Globus pallidus (tissue), 1 donor: ENCODE measurements at places on chromosomes 2 and 18.

DNA sequence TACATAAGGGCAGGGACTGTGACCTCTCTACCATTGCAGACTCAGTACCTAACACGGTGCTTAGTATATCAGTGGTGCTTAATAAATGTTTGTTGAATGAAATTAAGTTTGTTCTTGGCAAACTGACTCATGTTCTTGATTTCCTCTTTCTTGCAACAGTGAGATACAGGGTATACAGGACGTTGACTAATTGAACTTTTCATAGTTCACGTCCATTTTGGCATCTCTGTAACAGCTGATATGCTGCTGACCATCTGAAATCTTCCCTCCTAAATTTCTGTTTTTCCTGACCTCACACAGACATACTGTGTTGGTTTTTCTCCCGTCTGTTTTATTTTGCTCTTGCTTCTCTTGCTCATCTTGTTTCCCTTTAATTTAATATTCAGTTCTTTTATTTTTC, 44.2 kb downstream of the LHCGR start:
- no peak for DNase-seq

DNA sequence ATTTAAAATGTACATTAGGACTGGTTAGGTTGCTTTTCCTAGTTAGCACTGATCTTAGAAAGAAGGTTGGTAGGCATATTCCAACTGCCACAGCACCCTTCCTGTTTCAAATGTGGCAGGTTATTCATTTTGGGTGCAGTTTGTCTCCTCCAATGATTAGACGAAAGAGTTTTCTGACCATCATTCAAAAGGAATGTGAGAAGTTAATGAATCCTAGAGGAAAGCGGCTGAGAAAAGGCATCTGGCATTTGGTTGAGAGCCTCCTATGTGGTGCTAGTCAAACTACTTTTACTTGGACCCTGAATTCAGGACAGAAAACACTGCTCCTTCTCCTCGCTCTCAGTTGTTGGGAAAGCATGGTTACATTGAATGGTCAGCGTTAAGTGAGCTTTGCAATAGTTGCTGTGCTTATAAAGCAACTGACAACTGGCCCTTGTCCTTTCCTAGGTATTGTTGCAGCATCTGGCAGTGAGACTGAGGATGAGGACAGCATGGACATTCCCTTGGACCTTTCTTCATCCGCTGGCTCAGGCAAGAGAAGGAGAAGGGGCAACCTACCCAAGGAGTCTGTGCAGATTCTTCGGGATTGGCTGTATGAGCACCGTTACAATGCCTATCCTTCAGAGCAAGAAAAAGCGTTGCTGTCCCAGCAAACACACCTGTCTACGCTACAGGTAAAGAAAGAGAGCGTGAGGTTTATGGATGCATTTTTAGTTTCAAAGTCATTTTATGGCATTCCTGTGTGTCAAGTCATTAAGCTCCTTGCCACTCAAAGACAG, 6.1 kb downstream of the TGIF1 start:
- DNase-seq: no peak

DNA sequence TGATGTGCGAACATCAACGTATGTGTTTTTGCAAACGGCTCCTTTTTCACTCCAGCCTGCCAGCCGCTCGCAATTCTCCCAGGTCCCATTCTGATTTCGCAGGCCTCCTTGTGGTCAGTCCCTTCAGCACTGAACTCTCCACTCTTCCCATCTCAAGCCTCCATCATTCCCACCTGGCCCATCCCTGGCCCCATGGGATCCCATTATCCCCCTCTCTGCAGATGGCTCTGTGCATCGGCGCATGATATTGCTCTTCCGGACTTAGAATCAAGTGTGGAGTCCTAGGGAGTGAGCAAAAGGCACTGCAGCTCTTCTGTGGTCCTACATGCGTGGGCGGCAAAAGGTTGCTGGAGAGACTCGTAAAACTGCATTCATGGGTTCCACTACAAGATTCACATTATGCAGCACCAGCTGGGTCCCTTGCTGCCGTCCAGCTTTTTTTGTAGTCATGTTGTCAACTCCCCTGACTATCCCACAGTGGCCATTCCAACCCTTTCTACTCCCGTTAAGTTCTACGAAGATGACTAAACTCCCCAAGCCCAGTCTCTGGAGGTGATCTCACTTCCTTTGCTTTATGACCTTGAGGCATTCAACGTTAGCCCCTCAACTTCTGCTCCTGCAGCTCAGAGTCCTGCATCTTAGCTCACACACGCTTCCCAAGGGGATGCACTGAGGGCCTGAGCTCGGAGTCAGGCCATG, 125.3 kb upstream of the NRP2 start:
- DNase-seq: no peak

DNA sequence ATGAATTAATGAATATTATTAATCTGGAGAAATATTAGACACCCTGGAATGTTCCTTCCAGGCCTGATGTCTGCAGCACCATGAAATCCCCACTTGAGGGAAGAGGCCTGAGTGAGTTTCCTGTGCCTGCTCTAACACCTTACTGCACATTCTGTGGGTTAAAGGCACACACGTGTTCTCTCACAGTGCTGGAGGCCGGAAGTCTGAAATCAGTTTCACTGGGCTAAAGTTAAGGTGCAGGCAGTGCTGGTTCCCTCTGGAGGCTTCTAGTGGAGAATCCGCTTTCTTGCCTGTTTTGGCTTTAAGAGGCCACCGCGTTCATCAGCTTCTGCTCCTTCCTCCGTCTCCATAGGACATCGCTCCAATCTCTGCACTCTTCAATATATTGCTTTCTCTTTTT, 48.7 kb downstream of the ACKR3 start:
- DNase-seq: no peak

DNA sequence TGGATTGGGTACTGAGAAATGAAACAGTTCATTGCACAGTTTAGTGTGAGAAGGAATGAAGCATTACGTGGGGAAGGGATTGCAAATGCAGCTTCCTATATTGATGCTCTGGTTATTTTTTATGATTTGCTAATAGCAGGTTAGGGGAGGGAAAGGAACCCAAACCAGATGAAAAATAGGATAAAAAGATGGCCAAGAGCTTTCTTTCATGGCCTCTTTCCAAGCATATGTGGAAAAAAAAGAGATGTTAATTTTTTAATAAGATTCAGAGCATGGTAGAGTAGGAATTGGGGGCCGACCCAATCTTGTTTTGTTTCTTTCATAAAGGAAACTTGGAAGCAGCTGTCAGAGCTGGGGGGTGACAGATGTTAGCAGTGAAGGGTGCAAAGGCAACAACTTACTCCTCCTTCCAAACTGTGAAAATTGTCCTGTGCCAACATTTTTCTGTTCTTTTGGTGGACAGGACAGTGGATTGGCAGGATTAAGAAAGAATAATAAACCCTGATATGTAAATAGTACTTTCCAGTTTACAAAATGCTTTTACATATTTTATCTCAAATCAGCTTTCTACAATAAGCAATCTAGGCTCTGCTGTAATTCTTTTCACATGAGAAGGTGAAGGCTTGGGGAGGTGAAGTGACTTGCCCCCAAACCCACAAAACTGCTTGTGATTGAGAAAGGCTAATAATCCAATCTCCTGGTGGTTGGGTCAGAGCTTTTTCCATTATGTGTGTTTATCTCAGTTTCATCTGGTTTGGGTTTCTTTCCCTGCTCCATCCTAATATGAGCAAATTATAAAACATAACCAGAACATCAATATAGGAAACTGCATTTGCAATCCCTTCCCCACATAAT, 270.1 kb downstream of the ETAA1 start:
- no peak for DNase-seq

DNA sequence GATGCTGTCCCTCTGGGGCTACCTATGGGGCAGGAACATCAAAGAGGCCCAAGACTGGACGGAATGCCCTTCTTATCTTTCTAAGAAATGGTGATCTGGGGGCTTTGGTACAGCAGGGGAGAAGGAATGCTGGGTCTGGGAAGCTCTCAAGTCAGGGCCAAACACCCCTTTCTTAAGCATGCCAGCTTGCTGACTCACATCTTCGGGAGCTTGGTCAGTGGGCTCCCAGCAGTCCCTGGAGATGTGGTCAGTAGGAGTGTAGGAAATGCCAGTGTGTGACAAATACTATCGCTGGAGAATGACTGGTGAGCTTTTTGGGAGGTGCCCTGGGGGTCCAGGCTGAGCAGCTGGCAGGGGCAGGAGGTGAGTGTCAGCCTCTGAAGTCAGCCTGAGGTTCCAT, 105.0 kb upstream of the CDC42EP3 start:
- DNase-seq: no peak

GRCh38 chr2:85248773-85249509, 78.8 kb downstream of the TGOLN2 start:
- no peak for DNase-seq

DNA sequence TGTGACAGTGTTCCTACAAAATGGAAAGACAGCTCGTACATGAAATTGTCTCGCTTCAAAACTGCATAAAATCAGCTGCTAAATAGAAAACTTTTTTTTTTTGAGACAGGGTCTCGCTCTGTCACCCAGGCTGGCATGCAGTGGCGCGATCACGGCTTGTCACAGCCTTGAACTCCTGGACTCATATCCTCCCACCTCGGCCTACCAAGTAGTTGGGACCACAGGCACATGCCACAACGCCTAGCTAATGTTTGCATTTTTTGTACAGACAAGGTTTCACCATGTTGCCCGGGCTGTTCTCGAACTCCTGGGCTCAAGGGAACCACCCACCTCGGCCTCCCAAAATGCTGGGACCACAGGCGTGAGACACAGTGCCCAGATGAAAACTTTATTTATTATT, 3.2 kb downstream of the TXNL4A start:
- DNase-seq: no peak

DNA sequence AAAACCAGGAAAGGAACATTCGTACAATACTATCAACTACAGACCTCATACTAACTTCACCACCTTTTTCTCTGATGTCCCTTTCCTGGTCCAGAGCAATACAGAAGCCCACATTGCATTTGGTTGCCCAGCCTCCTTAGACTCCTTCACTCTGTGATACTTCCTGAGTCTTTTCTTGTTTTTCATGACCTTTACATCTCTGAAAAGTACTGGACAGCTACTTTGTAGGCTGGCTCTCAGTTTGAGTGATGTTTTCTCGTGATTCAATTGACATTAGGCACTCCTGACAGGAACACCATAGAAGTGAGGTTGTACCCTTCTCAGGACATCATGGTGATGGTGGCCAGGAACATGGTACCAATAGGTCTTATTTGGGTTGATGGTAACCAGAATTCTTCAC, 185.9 kb upstream of the SLC39A10 start:
- DNase-seq: no peak

DNA sequence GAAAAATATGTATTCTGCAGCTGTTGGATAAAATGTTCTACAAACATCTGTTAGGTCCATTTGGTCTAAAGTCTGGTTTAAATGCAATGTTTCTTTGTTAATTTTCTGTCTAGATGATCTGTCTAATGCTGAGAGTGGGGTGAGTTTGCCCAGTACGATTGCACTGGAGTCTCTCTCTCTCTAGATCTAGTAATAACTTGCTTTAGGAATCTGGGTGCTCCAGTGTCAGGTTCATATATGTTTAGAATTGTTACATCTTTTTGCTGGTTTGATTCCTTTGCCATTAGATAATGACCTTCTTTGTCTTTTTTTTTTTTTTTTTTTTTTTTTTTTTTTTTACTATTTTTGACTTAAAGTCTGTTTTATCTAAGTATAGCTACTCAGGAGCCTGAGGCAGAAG, 10.4 kb downstream of the GCC2 start:
- DNase-seq: no peak

GRCh38 chr2:186159101-186159500, 327.0 kb upstream of the ZC3H15 start:
- DNase-seq: no peak

DNA sequence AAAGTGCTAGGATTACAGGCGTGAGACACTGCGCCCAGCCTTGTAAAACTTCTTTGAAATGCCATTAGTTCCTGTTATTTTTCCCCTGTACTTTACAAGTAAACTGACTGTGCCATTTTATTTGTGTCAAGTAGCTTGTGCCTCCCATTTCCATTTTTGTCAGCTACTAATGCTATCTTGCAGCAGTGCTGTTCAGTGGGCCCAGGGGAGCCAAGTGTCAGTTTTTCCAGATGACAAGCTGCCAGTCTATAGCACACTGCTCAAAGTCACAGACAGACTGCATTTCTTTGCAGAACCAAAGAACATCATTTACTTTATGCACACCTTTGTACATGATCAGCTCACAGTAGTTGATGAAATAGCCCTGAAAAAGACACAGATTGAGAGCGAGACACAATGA, 901.3 kb upstream of the CDH2 start:
- no peak for DNase-seq

DNA sequence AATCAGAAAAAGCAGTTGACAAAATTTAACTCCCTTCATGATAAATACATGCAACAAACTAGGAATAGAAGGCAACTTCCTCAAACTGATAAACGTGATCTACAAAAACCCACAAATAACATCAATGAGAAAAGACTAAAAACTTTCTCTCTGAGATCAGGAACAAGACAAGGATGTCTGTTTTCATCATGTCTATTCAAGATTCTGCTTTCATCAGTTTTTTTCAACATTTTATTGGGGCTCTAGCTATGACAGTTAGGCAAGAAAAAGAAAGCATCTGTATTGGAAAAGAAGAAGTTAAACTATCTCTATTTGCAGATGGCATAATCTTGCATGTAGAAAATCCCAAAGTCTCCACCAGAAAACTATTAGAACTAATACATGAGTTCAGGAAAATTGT, 12.3 kb upstream of the CHST10 start:
- DNase-seq: no peak

DNA sequence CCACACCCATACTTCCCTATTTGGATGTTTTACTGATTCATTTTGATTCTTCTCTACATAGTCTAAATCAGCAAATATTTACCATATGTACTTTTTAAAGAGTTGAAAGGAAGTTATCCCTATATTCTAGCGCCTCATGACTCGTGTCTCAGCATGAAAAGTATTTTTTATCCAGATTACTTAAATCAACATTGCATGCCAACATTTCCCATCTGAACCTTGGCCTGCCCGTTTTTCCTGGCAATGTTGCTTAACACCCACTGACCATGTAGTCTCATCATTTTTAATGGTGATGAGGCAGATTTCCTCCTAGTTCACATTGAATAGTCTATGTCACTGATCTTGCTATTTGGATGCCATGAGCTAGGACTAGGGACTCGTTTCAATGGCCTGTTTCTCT, 13.2 kb upstream of the SCYGR5 start:
- no peak for DNase-seq

DNA sequence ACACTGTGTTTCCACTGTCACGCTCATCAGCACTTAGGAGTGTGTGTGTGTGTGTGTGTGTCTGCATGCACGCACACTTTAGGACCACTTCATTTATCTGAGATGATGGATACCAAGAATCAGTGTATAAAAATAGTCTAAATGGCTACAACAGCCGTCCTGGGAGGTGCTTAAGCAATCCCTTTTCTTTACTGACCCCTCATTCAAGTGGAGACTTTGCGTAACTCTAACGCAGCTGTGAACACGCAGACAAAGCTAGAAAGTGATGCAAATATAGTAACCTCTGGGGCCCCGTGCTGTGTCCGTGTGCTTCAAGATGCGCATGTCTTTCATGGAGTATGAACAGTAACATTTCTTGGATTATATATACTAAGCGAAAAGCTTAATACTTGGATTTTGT, 40.4 kb upstream of the RBM44 start:
- no peak for DNase-seq

DNA sequence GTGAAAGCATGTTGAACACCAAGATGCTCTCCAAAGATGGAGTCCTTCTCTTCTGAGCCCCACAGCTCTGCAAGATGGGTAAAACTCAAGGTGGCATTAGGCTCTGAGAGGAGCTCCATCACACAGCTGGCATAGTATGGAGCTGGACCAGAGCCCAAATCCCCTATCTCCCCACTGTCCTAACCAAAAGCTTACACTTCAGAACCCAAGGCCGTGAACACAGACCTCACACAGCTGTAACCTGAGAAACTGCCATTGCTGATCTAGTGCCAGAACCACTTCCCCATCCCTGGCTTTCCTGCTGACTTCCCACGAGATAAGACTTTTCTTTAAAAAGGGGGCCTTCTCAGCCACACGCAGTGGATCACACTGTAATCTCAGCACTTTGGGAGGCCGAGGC, 25.0 kb downstream of the TTC32 start:
- no peak for DNase-seq
